Adipocyte (in vitro differentiated cells): ENCODE measurements at places on chromosomes 2 and 18.

DNA sequence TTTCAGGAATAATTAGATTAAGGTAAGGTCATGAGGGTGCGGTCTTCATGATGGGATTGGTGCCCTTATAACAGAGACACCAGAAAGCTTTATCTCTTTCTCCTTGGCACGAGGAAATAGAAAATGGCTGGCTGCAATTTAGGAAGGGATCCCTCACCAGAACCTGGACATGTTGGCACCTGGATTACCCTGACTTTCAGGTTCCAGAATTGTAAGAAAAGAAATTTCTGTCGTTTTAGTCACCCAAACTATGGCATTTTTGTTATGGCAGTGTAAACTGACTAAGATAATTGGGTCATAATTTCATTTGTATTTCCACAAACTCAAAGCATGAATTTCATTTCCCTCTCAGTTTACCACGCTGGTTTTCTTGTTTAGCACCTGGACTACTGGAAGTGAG, 473.6 kb downstream of the PTH2R start:
- DNase-seq = no peak

DNA sequence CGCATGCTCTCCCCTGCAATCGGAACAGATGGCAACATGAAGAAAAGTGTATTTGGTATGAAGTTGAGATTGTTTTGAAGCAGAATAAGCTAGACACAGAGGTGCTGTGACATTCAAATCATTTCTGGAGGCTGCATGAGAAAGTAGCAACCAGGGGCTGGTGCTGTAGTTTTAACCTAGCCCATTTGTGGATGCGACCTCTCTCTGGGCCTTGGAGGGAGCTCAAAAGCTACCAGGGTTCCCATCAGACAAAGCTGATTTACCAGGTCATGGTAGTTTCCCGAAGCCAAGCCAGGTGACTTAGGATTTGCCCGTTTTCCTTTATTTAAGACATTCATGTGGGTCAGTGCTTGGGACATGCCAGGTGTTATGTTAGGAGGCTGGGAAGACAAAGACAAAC, 77.5 kb downstream of the CIB4 start:
- no peak for DNase-seq

DNA sequence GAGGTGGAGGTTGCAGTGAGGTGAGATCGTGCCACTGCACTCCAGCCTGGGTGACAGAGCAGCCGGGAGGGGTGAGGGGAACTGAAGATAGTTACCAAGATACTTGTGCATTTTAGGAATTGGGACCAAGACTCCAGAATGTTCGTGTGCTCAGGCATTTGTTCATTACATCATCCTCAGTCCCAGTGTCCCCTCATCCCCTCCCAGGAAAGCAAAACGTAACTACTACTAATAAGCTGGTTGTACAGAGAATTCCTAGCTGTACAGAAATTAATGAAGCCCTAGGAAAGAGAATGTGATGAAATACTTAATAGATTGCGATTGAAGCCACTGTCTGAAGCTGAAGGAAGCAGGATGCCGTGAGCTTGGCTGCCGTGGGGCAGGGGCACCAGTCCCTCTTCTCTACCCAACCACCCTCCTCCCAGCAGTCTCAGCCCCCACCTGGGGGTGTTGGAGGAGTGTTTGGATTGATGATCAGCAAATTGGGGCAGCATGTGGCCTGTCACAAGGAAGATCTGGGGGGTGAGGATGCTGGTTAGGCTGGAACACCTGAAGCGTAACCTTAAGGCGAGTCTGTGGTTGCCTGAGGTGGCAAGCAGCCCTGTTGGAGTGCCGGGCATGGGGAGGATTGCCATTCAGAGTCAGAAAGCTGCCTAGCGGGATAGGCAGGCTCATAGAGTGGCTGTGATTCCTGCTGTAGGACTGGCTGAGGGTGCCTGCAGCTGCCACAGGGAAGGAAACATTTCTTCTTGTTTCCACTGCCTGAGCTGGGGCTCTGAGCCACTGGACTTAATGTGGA, 140.9 kb downstream of the SH3RF3 start:
- DNase-seq = no peak

- DNase-seq = peak; percentile 81
These were observed 141.8 kb downstream of the MYO1B start for GRCh38 chr2:191386938-191387536.

DNA sequence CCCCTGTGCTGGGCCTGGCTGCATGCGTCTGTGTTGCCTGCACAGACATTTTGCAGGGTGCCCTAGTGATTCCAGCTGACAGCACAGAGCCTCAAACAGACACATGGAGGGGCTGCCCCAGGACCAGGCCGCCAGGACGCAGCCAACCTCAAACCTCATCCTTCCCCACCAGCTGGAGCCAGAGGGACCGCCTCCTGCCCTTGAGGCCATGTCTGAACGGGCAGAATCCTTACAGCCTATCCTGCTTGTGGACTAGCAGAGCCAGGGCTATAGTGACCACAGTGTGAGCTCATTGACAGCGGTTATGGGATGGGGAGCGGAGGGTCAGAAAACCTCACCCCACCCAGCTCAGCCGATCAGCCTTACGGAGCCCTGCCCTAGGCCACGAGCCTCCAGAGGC, 22.4 kb downstream of the ODC1 start:
- no peak for DNase-seq

- DNase-seq = no peak
These were observed 2.6 kb upstream of the GPR35 start for GRCh38 chr2:240622531-240623235.

DNA sequence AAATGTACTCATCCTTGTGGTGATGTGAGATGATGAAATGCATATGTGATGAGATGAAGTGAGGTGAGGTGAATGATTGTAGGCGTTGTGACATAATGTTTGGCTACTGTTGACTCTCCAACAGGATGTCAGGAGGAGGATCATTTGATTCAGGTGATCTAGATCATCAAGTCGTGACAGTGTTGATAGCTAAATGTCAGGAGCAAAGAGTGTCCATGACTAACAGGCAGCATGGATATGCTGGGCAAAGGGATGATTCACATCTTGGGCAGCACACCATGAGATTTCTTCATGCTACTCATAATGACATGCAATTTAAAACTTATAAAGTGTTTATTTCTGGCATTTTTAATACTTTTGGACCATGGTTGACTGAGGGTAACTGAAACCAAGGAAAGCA, 40.2 kb upstream of the UBXN4 start:
- peak; percentile 69 for DNase-seq
